Bronchial epithelial cell (primary cell): ENCODE measurements at places on chromosomes 12 and 14. TPM values are rescaled to one million over a fixed set of nuclear protein-coding genes. Genes with fewer than 3 reads are reported as not detected.

- DNase-seq, result no peak
These were observed at the start of gene TMEM52B for GRCh38 chr12:10178821-10179220. Gene TMEM52B (plus strand): TSS chr12:10179032. CDS start chr12:10179575, 543 bp downstream.

DNA sequence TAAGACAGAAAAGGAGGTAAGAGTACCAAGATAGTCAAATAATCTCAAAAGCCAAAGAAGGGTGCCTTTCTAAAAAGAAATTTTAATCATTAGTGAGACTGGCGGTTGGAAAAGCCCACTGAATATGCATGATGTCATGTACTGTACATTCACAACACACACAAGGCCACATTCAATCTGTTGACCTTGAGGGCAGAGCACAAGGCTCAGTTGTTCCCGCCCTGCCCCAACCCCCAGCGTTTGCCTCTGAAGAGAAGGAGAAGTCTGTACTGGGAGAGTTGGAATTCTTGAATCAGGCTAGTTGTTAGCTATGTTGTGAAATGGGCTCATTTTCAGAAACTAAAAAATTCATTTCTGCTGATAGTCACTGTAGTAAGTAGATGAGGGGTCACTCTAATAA is 50.2 kb upstream of the NID2 start:
- no peak for DNase-seq

DNA sequence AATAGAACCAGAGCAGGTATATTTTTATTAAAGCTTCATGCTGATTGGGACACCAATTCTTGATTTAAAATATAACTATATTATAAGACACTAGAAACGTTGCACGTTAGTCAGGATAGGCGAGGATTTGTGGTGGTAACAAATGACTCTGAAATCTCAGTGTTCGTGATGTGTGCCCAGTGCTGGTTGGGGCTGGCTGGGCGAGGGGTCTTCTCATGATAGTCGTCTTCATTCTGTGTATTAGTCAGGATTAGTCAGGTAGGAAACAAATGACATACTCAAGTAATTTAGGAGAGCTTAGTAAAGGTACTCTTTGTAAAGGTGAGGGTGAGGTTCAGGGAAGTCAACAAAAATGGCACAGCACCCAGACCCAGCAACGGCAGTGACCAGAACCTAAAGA is 73.9 kb upstream of the HIF1A start:
- no peak for DNase-seq

GRCh38 chr12:113751513-113751912 is 214.6 kb downstream of the RBM19 start:
- DNase-seq, result no peak

Gene ARID2
- total RNA-seq, result 14.2 TPM in 2 replicates

- no peak for DNase-seq
These were observed 85.1 kb downstream of the KDM2B start for GRCh38 chr12:121495746-121496145.

Gene SYT1
- 0.26 and 0.79 TPM in 2 replicates for total RNA-seq

DNA sequence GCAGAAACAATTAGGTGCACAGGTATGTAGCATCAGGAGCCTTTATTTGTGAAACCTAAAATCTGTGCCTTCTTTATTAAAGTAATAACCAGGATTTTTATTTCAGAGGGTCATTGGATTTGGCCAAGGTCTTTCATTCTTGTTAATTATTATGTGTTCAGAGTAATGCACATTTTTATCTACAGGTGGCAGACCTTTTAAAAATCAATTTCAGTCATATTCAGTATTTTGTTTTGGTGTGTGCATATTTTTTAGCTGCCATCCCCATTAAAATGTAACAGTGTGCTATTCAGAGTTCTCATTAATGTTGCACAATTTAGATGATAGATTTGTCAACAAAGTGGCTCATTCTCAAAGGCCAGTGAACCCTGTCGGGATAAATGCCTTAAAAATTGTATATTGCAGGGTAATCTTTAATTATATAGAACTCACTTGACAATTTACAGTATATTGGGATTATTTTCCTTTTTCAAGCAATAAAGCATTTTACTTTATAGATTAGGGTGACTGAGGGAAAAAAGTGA is 319.3 kb upstream of the SOX5 start:
- peak; percentile 10 for DNase-seq

DNA sequence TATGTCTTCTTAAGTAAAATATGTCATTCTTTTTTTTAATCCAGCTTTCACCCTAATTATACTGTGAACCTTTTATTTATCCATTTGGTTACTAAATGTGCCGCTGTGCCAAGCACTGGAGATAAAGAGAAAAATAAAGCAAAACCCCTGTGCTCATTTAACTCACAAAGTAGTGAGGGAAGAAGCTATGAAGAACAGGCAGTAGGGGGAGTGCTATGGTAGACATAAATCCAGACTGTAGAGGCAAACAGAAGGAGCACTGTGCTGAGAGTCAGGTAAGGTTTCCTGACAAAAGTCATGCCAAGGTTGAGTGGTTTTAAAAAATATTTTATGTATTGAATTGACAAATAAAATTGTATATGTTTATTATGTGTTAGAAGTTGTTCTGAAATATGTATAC is 188.5 kb upstream of the SYT10 start:
- DNase-seq, result no peak

- no peak for DNase-seq
These were observed 827.8 kb downstream of the VRK1 start for GRCh38 chr14:97624985-97625384.

DNA sequence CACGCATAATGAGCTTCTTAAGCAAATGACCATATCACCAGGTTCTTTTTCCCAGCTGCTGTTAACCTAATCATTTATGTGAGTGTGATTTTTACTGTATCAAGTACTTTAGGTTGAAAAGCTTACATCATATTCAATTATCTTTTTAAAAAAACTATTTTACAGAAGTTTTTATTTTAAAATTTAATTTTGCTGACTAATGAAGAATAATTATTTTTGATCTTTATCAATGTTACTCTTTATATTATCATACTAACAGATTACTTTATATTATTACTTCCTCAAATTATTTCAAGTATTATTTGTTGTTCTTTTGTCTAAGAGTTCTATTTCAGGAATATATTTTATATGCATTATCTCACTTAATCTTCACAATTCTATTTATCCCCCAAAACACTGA is 236.3 kb downstream of the CPNE8 start:
- DNase-seq, result no peak

DNA sequence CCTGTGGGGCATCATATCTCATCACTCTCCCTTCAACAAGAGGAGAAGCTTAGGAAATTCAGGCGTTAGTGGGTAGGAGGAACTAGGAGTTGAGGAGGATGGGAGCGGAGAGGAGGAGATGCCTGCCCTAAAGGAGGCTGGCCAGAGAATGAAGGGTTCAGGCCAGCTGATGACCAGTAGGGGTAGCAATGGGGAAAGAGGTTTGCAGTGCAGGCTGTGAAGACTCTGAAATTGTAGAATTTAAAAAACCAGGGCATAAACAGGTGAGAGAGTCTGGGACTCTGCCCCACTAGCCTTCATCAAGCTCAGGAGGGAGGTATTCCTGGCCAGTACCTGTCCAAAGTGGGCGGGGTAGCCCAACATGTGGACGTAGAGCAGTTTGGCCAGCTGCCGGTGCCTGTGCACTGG is 809 bp downstream of the AP1G2 start:
- DNase-seq, result no peak

DNA sequence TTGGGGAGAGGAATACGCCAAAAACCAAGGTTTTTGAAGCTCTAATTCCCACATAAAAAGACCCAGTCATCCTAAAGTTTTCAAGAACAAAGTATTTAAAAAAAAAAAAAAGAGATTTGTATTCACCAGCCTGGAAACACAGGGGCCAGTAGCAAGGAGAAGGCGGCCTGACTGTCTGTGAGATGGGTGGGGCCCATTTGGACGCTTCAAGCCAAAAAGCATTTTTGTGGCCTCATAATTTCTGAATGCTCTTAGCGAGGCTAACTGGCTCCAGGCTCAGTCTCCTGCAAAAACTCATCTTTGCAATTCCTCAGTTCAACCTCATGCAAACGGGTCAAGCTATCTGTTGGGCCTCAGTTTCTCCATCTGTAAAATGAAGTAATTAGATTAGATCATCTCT is 514.1 kb downstream of the MED13L start:
- DNase-seq, result no peak

- DNase-seq, result peak; percentile 77
These were observed 435.7 kb upstream of the DCN start for GRCh38 chr12:91618281-91618680.

GRCh38 chr12:5456906-5457305 is 25.0 kb downstream of the NTF3 start:
- peak; percentile 50 for DNase-seq

- no peak for DNase-seq
These were observed 70.6 kb upstream of the SLC24A4 start for GRCh38 chr14:92252323-92252722.

DNA sequence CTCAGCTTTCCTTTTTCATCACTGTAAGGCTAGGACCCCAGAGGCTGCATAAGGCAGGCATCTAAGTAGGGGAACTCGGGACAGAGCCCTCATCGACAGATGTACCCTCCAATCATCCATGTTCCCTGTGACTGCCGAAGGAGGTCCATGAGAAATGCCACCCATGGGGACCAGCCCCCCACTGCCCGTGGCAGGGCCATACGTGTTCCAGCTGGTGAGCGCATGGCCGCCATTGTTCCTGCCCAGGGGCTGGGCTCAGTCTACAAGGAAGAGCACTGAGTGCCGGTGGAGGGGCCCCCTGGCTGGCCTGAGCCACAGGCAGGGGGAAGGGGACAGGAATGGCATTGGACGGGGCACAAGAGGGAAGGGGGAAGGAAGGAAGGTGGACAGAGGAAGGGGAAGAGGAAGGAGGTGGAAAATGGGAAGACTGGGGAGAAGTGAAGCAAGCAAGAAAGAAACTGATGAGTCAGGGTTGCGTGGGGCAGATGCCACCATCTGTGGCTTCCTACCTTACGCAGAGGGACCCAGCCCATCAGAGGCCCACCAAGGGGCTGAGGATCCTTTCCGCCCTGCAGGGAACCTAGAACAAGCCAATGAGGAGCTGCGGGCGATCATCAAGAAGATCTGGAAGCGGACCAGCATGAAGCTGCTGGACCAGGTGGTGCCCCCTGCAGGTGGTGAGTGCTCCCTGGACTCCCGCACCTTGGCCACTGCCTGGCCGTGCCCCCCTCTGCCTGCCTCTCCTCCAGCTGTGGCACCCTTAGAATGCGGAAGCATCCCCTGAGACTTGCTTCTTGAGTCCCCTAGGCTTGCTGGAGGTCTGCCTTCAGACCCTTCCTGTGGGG is 120.6 kb upstream of the FKBP4 start:
- DNase-seq, result no peak

- DNase-seq, result no peak
These were observed 50.2 kb upstream of the FLRT2 start for GRCh38 chr14:85479771-85480170.

Gene B3GNT4
- total RNA-seq, result 0.53 and 2.0 TPM in 2 replicates

Gene GRIP1
- 3.9 and 28.0 TPM in 2 replicates for total RNA-seq

GRCh38 chr14:99755629-99756603 is 37.3 kb upstream of the EML1 start:
- DNase-seq, result peak; percentile 18

Gene PTPRO
- total RNA-seq, result under 0.01 TPM in 1 of 2 replicates, not detected in the other

- DNase-seq, result peak; percentile 96
These were observed 7.9 kb upstream of the GPRC5A start for GRCh38 chr12:12883369-12884001.

Gene FOXG1
- total RNA-seq, result not detected in 2 replicates

GRCh38 chr14:84991021-84991420 is 538.9 kb upstream of the FLRT2 start:
- no peak for DNase-seq

DNA sequence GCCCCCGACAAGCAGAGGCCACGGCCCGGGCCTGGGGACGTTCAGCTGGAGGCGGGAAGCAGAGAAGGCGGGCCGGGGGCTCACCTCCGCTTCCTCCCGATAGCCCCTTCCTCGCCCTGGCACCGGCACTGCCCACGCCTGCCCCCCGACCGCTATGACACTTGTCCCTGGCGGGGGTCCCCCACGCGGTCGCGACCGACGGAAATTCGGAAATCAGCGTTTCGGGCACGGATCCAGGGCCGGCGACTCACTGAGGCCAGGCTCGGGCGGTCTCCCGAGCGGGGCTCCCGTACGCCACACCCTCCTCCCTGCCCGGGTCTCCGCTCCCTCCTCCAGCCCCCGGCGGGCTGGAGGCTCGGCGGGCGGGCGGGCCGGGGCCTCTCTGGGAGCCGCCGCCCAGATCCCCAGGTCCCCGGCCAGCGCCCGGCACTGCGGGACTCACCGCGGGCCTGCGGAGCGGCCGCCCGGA is 581 bp downstream of the PITPNM2 start:
- DNase-seq, result no peak

DNA sequence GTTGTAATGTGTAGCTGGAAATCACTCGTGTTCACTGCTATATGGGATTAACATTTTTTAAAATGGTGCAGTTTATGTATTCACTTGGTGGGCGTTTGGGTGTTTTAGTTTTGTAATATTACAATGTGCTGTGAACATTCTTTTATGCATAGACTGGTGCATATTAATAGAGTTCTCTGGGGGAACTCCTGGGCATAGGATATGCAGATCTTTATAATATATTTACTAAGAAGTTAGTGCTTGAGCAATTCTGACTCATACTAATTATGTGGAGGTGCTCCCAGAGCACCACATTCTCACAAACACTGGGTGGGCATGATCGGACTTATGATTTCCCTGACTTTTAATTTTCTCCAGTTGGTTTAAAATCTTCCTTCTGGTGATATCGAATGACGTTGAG is 342.3 kb downstream of the PDZRN4 start:
- DNase-seq, result no peak

DNA sequence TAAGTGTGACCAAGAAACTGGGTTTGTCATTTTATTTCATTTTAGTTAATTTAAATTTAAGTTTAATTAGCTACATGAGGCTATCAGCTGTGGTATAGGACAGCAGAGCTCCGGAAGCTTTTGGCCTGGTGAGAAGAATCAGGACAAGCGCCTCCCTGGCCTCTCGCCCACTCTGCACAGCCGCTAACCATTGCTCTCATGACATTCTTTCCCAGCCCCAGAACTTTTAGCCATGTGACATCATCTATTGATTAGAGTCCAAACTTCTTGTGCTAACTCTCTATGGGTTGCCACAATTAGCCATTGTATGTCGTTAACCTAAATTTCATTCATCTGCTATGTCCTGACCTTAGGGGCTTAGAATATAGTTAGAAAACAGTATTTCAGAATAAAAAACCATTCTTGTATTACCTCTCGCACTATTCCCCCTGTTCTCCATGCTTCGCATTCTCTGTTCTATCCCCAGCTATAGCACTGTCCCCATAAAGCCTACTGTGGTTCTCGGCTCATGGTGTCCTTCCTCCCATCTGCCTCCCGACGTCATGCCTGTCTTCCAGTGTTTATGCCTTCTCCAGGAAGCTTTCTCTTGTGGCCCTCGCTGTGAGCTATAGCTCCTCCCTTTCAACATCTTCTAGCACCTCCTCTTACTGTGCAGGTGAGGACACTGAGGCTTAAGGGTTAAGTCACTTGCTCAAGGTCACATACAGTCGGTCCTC is 23.5 kb downstream of the SSH1 start:
- no peak for DNase-seq

GRCh38 chr14:52678591-52678990 is 16.8 kb downstream of the ERO1A start:
- no peak for DNase-seq

DNA sequence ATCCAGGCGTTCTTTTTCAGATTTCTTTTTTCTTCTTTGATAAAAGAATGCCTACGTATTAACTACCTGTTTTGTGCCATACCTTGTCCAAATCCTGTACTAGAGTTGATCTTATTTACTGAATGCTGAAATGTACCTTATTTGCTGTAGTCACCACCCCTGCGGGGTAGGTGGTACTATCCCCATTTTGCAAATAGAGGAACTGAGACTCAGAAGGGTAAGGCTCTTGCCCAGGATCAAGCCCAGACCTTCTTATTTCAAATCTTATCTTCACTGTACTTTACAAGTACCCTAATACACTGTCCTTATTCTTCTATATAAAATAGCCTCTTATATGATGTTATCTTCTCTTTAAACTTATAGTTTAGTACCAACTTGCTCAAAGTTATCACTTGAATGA is 206.5 kb downstream of the SLC41A2 start:
- DNase-seq, result no peak
